ENCODE measurements at places on chromosomes 11 and 22.
A peak's percentile ranks its signal among the peaks of the same experiment; 100 is the strongest.

GRCh38 chr11:60989093-60989650, 17.7 kb downstream of the CD6 start:
- no peak for DNase-seq

DNA sequence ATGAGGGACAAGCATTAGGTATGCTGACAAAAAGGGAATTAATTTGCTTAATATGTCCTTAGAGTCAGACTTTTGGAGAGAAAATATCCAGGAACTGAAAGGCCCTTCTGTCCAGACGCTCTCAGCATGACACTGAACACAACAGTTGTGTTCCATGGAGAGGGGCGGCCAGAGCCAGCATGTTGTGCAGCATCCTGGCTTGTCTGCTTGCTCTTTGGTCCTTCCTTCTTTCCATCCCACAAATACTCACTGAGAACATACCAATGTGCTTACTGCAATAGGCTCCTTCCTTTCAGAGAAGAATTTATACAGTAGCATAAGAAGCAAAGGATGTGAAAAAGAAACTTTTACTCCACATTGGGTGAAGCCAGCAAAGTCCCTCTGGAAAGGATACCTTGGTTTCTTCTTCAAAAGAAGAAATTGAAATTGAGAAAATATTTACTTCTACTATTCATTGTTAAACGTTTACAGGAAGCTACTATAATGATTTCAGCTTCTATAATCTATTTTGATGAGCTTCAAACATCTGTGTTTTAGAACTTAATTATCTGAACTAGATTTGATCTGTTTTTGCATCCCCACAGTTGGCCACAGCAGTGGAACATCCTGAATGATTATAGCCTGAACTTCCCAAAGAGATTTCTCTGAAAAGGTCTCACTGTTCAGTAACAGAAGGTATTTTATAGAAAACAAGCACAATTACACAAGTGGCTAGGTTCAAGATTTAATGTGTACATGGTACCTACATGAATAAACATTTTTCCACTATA, 304.1 kb upstream of the PITPNB start:
- DNase-seq: no peak

DNA sequence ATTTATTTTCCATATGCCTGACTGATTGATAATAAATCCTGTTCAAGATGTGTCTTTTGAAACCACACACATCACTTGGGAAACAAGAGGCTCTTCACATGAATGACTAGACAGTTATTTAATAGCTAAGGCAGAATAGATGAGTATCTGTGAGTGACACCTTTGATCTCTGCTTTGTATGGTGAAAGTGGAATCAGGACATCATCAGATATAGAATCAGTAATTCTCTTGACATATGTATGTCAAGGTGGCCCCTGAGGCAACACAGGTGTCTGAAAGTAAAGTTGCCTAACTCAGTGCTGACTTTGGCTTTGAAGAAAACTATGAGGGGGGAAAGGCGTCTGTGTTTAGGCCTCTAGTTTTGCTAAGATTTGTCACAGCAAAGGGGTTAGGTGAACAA, 11.5 kb upstream of the CASP4 start:
- no peak for DNase-seq

DNA sequence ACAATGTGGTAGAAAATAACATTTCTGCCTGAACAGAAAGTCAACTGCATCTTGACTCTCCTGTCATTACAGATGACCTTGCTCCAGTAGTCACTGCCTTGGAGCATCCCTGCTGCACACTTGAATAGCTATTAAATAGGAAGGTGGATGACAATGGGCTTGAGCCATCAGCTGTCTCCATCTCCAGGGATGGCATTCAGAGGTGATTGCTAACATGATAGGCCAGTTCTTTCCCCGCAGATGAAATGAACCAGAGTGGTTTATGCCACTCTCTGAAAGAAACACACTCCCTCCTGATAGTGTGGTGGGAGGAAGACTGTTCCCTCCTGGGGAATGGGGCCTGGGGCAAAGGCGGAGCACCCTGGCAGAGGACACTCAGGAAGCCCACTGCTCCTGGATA, 57.1 kb upstream of the OLFML1 start:
- no peak for DNase-seq

DNA sequence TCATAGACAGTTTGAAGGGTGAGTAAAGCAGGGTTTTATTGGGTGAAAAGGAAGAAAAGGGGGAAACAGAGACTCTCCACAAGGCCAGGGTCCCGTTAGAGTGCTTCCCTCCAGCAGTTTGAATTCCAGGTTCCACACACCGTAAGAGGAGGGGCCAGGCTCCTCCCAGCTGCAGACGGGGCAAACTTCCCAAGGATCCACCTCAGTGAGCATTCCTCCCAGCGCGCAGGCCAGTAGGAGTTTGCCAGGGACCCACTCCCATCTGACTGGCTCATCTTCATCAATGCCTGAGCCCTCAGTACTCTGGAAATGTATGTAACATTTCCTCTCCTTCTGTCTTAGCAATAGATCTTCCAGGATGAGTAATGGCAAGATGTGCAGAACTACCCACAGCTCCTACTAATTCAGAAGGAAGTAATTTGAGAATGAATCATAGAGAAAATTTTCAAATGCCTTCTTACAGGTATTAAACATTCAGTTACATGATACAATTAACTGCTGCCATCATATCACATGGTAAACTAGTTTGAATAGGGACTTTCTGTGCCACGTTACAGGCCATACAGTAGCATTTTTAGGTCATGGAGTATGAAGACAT, 34.0 kb upstream of the TRPC6 start:
- no peak for DNase-seq

DNA sequence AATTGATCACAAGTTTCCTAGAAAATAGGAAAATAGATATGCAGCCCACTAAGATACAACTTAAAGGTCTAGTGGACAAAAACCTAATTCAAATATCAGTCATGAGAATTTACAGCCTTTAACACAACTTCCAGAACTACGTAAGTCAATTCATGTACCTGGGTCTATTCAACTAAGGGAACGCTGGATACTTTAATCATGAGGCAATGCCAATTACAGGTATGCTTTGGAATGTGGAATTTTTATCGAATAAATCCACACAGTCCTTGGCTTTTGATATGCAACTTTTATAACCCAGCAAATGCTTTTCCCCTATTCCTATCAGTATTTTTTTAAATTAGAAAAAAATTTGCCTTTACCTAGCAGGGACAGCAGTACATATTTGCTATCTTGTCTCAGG, 289.5 kb upstream of the FAT3 start:
- DNase-seq: no peak

DNA sequence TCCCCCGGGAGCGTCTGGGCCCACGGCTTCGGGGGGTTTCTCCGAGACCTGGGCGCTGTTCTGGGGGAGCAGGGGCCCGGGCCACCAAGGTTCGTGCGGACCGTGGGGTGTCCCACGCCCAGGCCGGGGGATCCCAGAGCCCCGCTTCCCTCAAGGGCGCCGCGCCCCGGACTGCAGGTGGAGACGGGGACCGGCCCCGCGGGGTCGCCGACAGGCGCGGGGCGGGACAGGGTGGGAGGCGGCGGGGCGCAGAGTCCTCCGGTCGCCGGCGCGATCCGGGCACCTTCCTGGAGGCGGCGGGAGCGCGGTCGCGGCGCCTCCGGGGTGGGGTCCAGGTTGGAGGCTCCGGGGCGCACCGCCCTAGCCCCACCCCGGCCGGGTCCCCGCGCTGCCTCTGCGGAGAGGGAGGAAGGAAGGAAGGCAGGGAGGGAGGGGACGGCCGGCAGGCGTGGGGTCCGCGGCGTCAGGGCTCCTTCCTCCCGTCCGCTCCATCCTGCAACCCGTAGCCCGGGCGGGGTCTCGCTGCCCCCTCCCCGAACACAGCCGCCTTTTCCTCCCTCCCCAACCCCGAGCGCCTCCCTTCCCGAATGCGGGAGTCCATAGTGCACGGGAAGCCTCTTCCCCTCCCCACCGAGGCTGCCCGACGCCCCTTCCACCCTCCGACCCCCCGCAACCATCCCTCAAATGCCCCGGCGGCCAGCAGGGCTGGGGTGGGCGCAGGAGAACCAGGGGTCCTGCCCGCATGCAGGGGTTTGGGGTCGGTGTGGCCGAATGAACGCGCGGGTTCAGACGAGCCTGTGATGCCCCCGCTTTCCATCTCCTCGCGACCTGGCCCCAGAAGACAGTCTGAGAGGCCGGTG, 4.3 kb upstream of the ZBED4 start:
- DNase-seq: no peak

DNA sequence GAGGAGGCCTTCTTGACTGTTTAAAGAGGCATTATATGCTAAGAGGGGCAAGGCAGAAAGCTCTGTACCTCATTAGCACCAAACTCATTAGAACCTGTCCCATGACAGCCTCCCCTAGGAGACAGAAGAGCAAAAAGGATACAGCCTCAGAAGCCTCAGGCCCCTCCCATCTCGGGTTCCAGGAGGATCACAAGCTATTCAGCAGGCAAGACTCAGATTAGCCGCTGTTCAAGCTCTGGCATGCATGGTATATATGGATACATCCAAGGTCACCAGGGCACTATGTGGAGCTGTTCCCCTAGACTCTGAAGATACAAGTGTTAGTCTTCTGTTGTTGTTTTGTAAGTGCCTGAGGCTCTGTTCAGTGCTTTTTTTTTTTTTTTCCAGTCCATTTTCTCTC, 32.1 kb downstream of the ATXN10 start:
- no peak for DNase-seq

- DNase-seq: no peak
These were observed 18.3 kb upstream of the SYT7 start for GRCh38 chr11:61598886-61599868.

- peak; percentile 80 for DNase-seq
These were observed 20.7 kb downstream of the TNKS1BP1 start for GRCh38 chr11:57303990-57304579.

DNA sequence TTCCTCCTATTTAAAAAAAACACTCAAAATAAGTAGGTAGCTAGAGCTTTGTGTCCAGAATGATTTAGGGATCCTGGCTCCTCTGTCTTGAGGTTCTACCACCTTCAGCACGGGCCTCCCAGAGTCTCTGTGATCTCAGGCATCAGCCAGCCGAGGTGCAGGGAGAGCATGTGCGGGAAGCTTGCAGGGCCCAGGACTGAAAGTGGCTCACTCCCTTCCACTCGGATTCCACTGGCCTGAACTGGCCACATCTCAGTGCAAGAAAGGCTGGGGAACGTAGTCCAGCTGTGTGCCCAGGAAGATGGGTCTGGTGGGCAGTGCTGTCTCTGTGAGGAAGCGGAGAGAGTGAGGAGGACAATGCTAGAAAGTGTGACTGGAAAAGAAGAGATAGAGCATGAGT, 68.3 kb upstream of the MYOD1 start:
- DNase-seq: no peak

- DNase-seq: peak; percentile 50
These were observed 127.3 kb upstream of the SEZ6L start for GRCh38 chr22:26041931-26042330.

- DNase-seq: no peak
These were observed 24.4 kb upstream of the FSHB start for GRCh38 chr11:30206249-30206996.

DNA sequence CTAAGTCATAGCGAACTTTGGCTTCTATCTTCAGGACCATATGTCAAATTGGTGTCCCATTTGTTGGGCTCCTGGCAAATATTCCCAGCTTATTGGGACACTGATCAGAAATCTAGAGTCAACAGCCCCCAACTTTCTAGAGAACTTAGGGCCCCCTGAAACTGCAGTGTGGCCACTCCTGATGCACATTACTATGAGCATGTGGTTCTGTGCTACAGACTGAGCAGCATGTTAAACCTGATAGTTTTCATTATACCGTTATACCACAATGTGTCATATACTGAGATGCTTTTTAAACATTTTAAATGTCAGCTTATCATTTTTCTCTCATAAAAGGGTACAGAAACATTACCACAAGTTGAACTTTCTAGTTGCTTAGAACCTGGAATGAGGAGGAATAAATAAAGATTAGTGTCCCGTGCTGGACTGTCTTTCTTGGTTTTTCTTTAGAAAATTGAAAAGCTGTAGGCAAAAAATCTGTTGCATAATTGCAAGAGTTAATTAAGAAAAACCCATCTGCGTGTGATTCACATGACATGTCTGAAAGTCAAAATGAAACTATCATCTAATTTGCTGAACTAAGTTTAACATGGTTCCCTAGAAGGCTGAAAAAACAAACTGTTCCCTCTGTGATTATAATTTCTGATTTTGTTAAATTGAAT, 16.4 kb upstream of the CTSC start:
- DNase-seq: no peak

DNA sequence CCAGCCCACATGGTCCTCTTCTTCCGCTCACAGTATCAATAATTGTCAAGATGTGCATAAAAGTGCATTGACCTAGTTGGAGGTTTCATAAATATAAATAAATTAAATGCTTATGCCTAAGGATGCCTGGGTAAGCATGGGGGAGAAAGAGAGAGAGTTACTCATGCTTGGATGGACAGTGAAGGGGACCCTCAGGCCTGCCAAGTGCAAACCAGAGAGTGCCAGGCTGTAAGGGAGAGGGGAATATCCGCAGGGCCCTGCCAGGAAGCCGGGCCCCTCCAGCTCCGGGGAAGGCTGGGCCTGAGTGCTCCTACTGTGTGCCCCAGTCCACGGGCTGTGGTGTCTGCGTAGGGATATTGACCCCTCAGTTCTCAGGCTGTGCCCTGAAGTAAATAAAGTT, 214.6 kb downstream of the DSCAML1 start:
- no peak for DNase-seq

GRCh38 chr11:114275280-114275679, 20.9 kb upstream of the NNMT start:
- DNase-seq: no peak

DNA sequence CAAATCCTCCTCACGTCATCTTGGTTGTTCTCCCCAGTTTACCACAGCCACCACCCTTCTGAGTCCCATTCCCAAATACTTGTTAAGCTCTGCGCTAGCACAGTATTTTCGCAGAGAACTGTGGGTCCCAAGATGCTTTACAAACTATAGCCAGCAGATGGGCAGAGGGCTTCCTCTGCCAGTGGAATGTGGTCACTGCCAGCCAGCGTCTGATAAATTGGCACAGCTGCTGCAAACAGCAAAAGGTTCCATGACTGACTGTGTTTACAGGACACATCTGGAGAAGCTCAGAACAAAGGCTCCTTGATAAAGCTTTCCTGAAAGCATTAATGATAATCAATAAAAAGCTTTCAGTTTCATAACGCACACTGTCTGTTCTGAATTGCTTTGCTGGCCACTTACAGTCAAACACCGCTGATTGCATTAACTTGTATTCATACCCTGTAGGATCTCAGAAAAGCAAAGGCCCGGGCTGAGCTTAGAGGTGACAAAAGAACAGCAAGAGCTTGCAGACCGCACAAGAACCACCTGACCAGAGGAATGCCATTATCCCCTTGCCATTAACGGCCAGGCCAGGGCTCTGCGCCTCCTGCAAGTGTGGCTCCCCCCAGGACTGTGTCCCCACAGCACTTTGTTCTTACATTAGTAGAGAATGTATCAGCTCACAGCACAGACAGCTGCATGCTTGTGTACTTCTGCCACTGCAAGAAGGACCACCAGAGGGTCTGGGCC, 120.6 kb downstream of the MICAL3 start:
- DNase-seq: no peak

GRCh38 chr22:42271906-42272305, 1.5 kb upstream of the TCF20 start:
- no peak for DNase-seq

DNA sequence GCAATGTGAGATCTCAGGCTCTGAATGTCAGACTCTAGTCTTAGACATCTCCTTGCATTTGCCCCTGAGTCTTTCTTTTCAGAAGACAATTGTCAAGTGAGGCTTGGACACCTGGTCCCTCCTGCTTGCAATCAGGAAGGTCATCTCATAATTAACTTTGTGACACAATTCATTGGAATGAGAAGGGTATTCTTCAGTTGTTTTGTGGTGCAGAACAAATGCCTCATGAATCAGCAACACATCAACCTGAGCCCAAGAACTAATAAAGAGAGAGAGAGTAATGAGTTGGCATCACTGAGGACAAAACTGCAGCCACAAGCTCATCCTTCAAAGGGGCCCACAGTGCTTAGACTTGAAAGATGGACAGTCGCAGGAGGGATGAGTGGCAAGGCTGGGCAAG, 375.8 kb downstream of the INSC start:
- DNase-seq: no peak

Data from NCI-H1092 treated with DMSO at 0.1 percent for 48 hours (cell line).